MCF 10A (cell line): ENCODE measurements at places on chromosomes 4 and X. TPM values are rescaled to one million over a fixed set of nuclear protein-coding genes. Genes with fewer than 3 reads are reported as not detected.

ABRAXAS1 gene
- 5.7 and 7.3 TPM in 2 replicates for total RNA-seq

ZCCHC18 gene
- total RNA-seq = not detected in 2 replicates

BEX4 gene
- not detected in 2 replicates for total RNA-seq

CTAG1A gene
- not detected in 2 replicates for total RNA-seq

TMA16 gene
- 41.4 and 53.9 TPM in 2 replicates for total RNA-seq

CT45A2 gene
- total RNA-seq = not detected in 2 replicates

DNA sequence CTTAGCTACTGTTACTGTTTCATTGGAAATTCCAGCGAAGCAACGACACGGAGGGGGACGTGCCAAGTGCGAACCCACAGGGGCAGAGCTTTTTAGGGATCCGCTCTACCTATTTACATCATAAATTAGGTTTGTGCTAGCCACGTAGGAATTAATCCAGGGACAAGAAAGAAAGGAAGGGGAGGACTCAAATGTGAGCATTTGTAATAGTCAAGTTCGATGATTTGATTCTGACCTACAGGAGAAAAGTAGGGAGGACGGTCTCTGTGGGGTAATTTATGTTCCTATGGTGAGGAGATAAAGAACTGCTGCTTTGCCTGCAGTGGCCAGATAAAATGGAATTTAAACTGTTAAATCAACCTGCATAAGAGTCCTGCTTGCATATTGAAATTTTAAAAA is 1.7 kb downstream of the INTS6L start:
- H3K27ac ChIP-seq = peak overlapping the region; percentile 92
- H3K4me3 ChIP-seq = peak overlapping the region; percentile 88
- H3K4me1 ChIP-seq = peaks cover 5% of the 10 kb centered on the region
- H3K36me3 ChIP-seq = no peaks in the 10 kb centered on the region
- DNase-seq = no peak

- no peaks in the 10 kb centered on the region for H3K36me3 ChIP-seq
- DNase-seq = no peak
- no peaks in the 10 kb centered on the region for H3K27me3 ChIP-seq
Observed at GRCh38 chr4:68228568-68228967, 16.9 kb downstream of the TMPRSS11B start.

DNA sequence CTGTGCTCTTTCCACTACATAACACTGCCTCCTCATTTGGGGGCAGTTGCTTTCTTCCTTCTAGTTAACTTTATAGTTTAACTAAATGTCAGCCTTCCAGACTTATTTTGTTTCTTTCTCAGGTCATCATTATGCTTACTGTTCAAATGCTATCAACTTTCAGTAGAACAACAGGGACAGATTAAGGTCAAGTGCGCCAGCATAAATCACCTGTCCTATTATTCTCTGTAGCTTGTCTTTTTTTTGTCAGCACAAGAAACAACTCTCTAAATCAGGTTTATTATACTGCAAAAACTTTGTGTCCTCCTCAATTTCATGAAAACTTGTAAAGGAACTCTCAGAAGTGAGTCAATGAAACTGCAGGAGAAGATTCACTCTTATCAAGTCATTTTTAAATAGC is 19.6 kb downstream of the SPANXA2 start:
- no peaks in the 10 kb centered on the region for H3K36me3 ChIP-seq
- DNase-seq = no peak
- no peak overlapping the region for H3K4me3 ChIP-seq
- H3K27ac ChIP-seq = no peak overlapping the region
- H3K4me1 ChIP-seq = no peaks in the 10 kb centered on the region
- no peaks in the 10 kb centered on the region for H3K27me3 ChIP-seq

- H3K36me3 ChIP-seq = no peaks in the 10 kb centered on the region
- H3K27ac ChIP-seq = no peak overlapping the region
- no peak for DNase-seq
- peaks cover 10% of the 10 kb centered on the region for H3K4me1 ChIP-seq
Observed at GRCh38 chr4:164765096-164765495, 11.2 kb downstream of the SMIM31 start.

DNA sequence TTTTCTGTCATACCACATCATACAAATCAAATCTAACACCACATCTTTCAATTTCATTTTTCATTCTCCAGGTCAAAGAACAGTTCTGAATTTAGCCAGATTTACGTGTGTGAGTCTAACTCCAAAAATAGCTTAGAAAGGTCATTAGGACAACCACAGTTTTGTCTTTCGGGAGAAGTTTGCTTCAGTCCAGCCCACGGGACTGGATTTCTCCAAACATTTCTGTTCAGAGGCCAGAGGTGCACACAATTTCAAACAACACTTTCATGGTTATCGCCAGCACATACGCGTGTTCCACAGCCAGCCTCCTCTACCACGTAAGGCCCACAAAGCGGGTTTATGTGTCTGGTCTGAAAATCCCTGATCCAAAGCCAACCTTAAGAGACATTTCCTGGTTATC is 65.9 kb downstream of the VEGFC start:
- no peak overlapping the region for H3K27ac ChIP-seq
- H3K36me3 ChIP-seq = peaks cover 30% of the 10 kb centered on the region
- peaks cover 6% of the 10 kb centered on the region for H3K4me1 ChIP-seq
- DNase-seq = no peak

GRCh38 chrX:153708415-153708814 is 15.8 kb downstream of the BCAP31 start:
- peaks cover 23% of the 10 kb centered on the region for H3K36me3 ChIP-seq
- DNase-seq = peak; percentile 85
- H3K4me1 ChIP-seq = no peaks in the 10 kb centered on the region
- no peaks in the 10 kb centered on the region for H3K27me3 ChIP-seq

- H3K36me3 ChIP-seq = no peaks in the 10 kb centered on the region
- peaks cover 11% of the 10 kb centered on the region for H3K4me1 ChIP-seq
- no peaks in the 10 kb centered on the region for H3K27me3 ChIP-seq
- H3K27ac ChIP-seq = no peak overlapping the region
- DNase-seq = no peak
Observed at GRCh38 chr4:169167957-169168858, 102.5 kb downstream of the SH3RF1 start.

GRCh38 chr4:86683167-86683566 is 89.1 kb downstream of the PTPN13 start:
- no peaks in the 10 kb centered on the region for H3K27me3 ChIP-seq
- no peak for DNase-seq
- H3K27ac ChIP-seq = no peak overlapping the region
- H3K4me3 ChIP-seq = no peak overlapping the region
- no peaks in the 10 kb centered on the region for H3K36me3 ChIP-seq
